Stromal cell of bone marrow (primary cell): ENCODE measurements at places on chromosomes 6 and 20.

DNA sequence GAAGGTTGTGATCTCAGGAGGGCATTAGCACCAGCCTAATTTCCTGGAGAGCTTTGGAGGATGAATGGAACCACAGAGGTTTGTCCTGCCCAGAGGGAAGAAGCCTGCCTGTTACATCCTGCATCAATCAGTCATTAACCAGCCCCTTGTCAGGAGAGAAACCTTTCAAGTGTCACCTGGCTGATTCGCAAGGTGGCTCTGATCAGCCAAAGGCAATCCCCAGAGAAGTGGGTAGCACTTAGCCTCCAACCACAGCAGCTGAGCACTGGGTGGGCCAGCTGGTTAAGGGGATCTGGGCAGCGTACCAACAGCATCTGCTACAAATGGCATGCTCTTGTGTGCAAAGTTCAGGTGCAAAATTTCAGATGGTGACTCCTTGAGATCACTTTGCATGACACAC, 26.9 kb downstream of the ANKEF1 start:
- no peak for DNase-seq

DNA sequence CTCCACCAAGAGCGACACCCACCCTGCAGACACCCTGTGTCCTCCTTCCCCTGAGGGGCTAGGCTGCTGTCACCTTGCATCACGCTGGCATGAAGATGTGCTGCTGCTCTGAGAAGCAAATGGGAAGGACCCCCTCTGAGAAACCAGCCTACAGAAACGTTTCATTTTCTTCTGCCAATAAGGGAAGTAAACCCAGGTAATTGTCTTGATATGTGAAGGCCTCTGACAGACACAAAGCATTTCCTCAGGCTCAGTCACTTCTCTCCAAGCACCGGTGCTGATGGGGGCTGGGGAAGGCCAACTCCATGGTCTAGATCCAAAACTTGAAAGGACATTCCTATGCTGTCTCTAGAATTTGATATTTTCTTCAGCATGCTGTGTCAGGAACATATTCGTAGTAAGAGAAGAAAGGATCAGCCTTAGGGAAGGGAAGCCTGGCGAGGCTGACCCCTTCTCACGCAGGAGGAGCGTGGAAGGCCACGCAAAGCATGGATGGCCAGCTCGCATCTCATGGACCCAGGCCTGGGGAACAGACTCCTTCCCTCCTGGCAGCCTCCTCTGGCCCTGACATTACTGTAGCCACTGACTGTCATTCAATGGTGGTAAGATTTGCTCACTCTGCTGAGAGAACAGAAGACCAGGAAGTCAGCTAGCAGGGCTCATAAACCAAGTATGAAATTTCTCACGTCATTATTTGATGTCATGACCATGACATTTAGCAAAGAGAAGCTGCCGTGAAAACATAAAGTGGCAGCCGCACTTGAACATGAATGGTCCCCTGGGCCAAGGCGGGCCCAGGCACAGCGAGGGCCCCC, 20.4 kb downstream of the ACSS1 start:
- DNase-seq = peak; percentile 12

DNA sequence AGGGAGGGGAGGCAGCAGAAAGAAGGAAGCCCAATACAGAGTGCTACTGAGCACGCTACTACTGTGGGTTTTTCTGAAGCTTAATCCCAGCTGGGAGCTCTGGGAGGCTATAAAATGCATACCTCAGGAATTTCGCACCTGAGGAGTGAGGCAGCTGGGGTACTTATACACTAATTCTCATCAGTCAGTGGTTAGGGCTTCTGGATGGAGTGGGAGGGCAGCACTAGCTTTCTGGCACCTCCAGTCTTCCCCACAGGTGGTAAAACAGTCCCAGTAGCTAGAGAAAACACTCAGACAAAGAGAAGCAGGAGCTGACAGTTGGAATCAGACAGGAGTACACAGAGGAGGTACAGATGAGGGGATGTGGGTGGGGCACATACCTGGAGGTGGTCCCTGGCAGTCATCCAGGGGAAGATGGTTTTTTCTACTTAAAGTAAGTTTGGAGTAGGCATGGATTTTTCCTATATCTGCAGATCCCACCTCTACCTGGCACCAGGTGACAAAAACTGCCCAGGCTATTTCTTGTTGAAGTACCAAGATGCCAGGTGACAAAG, 37.8 kb downstream of the CPXM1 start:
- no peak for DNase-seq

DNA sequence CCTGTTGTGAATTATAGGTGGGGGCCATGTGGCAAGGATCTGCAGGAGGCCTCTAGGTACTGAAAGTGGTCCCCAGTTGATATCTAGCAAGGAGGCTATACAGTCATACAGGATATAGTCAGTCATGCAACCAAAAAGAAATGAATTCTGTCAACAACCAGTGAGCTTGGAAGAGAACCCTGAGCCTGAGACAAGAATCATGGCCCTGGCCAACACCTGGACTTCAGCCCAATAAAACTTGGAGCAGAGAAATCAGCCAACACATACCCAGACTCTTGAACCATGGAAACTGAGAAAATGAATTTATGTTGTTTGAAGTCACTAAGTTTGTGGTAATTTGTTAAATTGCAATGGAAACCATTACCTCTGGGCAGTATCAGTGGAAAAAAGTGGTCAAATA, 370.2 kb downstream of the KIF16B start:
- no peak for DNase-seq

DNA sequence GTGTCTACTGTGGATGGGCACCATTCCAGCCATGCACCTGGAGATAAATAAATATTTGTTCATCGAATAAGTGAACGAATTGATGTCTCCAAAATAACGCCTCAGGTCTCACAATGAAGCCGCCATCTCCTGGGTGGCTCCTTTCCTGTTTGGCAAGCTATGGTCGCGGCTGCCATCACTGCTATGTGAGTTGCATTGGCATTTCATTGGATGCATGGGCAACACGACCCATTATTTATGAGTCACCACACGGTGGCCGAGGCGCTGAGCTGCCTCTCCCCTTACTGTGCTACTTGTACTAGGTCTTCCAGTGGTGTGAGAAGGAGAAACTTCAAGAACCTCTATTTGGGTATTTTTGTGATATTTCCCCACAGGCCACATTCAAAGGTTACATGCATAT, 21.3 kb upstream of the PDE10A start:
- DNase-seq = no peak

DNA sequence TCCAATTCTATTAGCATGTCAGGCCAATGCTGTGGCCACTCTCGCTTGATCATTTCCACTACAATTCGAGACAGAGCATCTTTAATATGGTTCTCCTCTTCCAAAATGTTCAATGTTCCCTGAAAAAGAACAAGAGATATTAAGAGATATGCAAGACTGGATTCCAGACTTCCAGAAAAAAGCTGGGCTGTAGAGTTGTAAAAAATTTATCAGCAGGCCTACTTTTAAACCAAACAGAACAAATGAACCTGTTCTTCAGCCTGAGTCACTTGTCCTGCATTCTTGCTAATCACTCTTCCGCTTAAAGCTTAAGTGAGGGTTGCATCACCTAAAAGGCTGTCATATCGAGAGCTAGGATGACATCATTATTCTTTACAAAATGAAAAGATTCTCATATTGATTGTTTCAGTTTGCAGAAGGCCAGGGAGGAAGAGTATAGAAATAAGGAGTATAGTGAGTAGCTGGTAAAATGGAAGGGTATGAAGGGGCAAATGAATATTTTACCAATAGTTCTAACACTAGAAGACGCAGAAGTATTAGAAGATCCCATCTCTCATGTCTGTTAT, 4.9 kb downstream of the XPO5 start:
- no peak for DNase-seq

DNA sequence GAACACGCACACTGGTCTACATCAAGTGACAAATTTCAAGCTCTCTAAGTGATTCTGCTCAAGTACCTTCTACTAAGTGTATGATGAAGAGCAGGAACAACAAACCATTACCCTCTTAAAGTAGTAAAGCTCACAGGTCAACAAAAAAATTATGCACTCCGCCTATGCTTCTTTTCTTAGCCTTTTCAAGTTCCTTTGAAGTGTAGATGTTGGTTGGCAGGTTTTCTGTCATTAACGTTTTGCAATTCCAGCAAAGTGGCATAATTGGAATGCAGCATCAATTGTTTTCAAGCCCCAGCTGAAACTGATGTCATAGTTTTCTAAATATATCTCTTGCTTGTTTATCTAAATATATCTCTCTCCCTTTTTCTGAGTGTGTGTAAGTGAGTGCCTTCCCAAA, 396.9 kb upstream of the EYS start:
- no peak for DNase-seq

- no peak for DNase-seq
Observed at GRCh38 chr6:128417698-128418097, 102.7 kb downstream of the PTPRK start.

GRCh38 chr6:157586088-157586414, 205.1 kb downstream of the ZDHHC14 start:
- no peak for DNase-seq

DNA sequence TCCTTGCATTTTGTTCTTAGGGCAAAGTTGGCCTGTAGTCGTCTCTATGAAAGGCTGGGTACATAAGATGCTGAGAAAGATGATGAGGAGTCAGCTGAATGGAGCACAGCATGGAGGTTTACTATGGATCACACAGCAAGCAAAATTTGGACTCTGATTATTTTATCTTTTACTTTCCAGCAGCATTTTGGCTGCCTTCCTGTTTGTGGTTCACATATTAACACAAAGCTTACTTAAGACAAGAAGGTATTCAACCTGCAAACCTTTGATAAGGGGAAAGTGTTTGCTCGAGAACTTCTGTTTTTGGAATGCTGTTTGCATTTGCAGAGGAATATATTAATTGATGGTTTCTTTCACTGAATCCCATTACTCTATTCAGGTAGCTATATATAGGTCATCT, 103.1 kb upstream of the ENPP5 start:
- no peak for DNase-seq

DNA sequence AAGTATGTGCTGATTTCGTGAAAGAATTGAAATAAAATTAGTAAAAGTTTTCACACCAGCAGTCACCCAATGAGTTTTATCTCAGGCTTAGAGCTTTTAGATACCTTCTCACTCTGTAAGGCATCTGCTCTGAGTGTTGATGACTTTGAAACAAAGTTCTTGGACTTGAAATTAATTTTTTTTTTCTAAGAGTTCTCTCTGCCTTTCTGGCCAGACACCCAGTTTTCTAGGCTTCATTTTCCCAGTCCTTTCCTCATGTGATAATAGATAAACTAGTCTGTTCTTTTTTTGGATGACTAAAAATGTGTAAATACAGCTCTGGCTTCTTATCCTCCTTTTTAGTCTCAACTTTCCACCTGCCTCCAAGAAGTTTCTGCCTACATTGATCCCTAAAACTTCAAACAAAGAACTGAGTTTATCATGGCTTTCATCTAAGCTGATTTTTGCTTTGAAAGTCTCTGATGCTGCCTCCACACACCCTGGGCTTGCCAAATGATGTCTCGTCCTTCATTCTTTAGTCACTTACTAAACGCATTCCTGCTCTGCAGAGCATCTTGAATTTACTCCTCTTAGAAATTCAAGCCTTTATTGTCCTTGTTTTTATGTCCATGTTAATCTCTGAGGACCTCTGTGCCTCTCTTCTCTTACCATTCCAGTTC, 32.7 kb downstream of the SLX4IP start:
- DNase-seq = no peak

DNA sequence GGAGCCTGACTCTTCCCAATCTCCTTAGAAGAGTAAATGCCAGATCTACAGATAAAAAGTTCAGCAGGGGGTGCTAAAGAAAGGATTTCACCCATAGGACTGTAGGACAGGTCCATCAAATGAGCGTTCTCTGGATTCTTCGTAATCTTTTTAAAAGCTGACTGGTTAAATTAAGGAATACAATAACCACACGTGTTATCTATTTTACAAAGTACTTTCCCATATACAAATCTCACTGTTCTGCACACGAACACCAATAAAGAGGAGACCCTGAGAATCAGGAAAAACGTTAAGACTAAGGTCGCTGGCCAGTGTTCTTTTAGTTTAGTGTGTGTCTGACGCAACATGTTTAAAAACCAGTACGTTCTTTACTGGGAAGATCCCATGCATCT, 542 bp downstream of the TUBE1 start:
- peak; percentile 31 for DNase-seq

- no peak for DNase-seq
Observed at GRCh38 chr20:3177746-3178485, 4.6 kb upstream of the LZTS3 start.

GRCh38 chr6:45591890-45592289, 214.2 kb upstream of the SUPT3H start:
- no peak for DNase-seq
